Osteocyte (in vitro differentiated cells): ENCODE measurements at places on chromosomes 3 and 15. TPM values are rescaled to one million over a fixed set of nuclear protein-coding genes. Genes with fewer than 3 reads are reported as not detected.

DNA sequence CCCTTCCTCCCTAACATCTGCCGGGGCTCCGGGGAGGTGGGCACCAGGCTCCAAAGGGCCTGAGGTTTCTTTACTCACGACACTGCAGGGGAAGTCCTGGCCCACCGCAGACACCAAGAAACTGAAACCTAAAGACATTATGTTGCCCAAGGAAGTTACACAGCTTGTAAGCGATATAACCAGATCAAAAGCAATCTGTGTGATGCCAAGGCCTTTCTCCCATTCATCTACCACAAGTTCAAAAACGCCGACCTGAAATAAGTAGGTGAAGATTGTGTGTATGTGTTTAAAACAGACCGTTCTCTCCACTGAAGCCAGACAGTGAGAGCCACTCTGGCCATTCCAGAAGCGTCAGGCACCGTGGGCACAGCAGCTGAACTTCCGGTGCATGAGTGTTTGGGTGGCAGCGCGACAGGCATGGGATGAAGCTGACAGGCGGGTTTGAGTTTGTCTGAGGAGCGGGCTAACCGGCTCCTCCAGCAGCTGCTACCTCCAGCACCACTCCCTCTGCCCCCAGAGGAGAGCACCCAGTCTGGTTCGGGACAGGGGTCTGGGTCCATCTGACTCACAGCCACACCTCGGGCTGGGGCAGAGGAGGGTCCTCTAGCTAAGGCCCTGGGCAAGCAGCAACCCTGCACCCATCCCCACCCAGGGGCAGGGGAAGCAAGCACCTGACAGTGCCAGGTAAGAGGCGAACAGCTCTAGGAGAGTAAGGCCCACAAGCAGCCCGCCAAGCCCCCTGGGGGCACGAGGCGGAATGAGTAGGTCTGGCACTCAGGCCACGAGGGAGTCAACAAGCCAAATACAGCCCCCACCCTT lies 1.3 kb downstream of the TNK2 start:
- no peak overlapping the region for H3K27ac ChIP-seq
- H3K27me3 ChIP-seq = no peaks in the 10 kb centered on the region
- H3K36me3 ChIP-seq = no peaks in the 10 kb centered on the region
- H3K4me3 ChIP-seq = peak overlapping the region; percentile 35
- no peak for DNase-seq

DNA sequence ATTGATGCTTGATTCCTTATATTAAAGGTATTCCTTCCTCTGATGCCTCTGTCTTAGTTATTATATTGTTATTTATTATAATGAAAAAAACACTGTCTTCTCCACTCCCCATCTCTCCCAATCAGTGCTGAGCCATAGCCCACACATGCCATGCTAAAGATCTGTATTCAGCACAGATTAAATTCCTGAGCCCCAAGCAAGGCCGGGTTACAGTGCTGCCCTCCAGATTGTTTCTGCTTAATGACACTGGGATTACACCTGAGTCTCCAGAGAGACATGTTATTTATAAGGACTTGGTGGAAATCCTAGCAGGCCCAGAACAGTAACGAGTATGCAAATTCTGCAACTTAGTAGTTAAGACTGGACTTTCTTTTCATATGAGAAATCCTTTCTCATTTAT lies 305.9 kb upstream of the UMPS start:
- H3K4me1 ChIP-seq = peaks cover 12% of the 10 kb centered on the region
- no peak for DNase-seq
- no peak overlapping the region for H3K4me3 ChIP-seq
- H3K27ac ChIP-seq = no peak overlapping the region
- H3K27me3 ChIP-seq = no peaks in the 10 kb centered on the region

DNA sequence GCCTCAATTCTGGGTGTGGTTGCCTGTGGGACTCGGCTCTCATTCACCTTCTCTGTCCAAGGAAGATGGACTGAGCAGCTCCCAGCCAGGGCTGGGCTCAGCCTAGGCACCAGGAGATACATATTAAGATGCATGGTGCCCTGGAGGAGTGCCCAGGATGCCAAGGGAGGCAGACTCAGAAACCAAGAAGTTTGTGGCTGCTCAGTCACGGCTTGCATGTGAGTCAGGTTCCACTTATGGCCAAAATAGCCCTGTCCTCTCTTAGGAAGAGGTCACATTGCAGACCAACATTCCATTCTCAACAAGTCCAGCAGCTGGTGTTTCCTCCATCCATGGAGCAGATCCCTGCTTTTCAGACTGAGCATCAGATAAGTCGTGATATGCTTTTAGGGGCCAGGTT lies 21.8 kb downstream of the CDCP1 start:
- H3K4me1 ChIP-seq = peaks cover 24% of the 10 kb centered on the region
- H3K27ac ChIP-seq = peak overlapping the region; percentile 35
- no peaks in the 10 kb centered on the region for H3K36me3 ChIP-seq
- H3K27me3 ChIP-seq = no peaks in the 10 kb centered on the region
- no peak overlapping the region for H3K4me3 ChIP-seq

DNA sequence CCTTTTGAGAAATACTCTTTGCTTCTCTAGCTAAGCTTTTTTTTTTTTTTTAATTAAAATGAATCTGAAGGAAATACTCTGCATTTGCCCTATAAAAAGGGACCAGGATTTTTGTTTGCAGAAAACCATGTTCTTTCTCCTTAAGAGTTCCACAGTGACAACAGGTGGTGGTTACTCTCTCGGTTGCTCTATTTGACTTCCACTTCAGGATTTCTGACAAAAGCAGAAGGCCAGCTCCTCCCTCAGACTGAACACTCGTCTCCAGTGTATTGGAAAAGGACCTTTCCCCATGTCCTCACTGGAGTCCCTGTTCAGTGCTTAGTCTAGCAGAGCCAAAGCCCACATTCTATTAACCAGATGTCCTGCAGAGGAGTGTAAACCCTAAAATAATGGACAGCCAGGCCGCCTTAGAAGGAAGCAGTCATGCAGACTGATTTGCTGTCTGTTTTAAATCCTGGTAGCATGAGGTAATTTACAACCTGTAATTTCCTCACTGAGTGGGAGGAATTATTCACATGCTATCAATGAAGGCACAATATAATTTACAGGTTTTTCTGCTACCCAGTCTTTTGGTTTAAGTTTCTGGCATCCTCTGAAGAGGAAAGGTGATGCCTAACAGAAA lies 599.3 kb downstream of the PYDC2 start:
- H3K27ac ChIP-seq = no peak overlapping the region
- H3K27me3 ChIP-seq = no peaks in the 10 kb centered on the region
- no peak for DNase-seq
- no peak overlapping the region for H3K4me3 ChIP-seq

DNA sequence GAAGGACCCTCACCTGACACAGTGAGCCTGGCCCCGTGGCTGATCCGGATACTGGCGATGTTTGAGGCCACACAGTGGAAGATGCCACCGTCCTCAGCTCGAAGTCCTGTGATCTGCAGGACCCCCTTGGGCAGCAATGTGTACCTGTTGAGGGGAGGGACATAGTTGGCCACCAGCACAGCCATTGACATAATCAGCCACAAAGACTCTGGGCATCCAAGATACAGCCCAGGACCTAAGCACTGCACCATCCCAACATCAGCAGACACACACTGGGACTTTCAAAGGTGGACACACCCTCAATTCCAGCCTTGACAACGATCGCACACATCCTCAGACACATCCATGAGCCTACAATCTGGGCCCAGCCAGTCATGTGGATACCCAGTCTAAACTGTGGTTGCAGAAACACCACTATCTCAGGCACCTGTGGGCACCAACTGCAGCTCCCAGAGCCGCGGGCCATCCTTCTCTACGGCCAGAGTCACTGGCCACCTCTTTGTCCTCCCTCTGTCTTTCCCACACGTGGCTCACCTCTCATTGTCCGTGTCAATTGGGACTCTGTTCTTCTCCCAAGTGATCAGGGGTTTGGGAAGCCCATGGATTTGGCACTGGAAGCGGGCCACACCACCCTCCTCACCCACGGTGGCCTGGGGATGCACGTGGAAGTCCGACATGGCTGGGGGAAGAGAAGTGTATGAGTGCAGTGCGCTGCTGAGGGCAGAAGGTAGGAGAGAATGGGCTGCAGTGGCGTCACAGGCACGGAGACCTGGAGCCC lies 31.0 kb downstream of the RNU5B-1 start:
- H3K4me1 ChIP-seq = peaks cover 8% of the 10 kb centered on the region
- no peak for DNase-seq
- no peaks in the 10 kb centered on the region for H3K36me3 ChIP-seq

DNA sequence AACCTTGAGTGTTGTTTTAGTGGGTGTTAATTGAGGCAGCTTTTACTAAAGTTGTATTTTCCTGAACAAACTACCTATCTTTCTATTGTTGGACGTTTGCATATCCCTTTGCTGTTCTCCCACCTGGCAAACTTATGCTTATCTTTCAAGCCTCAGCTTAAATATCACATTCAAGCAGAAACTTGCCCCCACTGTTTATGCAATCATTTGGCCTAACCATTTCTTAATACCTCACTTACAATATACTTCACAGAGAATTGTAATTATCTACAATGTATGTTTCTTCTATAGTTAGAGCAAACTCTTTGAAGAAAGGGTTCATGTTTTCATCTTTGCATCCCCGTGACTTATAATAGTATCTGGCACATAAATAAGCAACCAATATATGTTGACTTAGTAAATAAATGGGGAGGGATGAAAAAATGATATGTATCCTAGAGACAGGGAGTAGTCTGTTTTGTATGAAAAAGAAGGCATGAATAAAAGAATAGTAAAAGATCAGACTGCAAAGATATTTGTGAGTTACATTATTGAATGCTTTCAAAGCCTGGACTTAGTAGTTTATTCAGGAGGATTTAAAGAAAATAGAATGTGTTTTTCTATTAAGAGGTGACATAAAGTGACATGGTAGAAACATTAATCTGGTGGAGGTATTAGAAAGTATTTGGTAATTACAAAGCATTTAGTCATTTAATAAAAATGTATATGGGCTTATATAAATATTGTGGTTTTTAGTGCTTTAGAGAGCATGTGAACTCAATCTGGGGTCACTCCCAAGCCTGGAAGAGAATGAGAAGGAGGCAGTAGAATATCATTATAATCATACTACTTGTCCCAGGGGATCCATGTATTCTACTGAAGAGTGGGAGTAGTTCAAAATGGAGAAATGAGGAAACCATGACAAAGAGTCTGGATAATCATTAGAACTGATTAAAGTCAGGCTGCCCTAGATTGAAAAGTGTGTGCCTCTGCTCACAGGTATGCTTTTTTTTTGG lies 60.0 kb upstream of the DCBLD2 start:
- H3K27ac ChIP-seq = no peak overlapping the region
- peaks cover 20% of the 10 kb centered on the region for H3K4me1 ChIP-seq

- H3K36me3 ChIP-seq = peaks cover 28% of the 10 kb centered on the region
- no peak overlapping the region for H3K4me3 ChIP-seq
- DNase-seq = no peak
- H3K4me1 ChIP-seq = peaks cover 72% of the 10 kb centered on the region
Measured at GRCh38 chr3:30664459-30664858, 58.1 kb downstream of the TGFBR2 start.

DNA sequence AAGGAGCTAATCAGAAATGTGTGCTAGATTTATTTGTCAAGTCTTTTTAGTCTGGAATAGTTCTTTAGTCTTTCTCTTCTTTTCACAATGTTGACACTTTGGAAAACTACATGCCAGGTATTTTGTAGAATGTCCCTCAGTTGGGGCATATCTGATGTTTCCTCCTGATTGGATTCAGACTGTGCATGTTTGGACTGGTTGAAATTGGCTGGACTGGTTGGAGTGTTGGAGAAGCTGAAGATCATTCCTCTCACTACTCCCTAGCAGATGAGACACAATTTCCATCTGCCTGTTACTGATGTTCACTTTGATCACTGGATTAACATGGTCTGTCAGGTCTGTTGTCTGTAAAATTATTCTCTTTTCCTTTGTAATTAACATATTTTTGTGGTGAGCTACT lies 3.7 kb downstream of the NME9 start:
- H3K4me3 ChIP-seq = no peak overlapping the region
- H3K27me3 ChIP-seq = peaks cover 19% of the 10 kb centered on the region
- H3K4me1 ChIP-seq = peaks cover 11% of the 10 kb centered on the region

- H3K4me3 ChIP-seq = no peak overlapping the region
- peaks cover 12% of the 10 kb centered on the region for H3K4me1 ChIP-seq
- no peak overlapping the region for H3K27ac ChIP-seq
Measured at GRCh38 chr3:35932995-35933394, 293.7 kb downstream of the ARPP21 start.

DNA sequence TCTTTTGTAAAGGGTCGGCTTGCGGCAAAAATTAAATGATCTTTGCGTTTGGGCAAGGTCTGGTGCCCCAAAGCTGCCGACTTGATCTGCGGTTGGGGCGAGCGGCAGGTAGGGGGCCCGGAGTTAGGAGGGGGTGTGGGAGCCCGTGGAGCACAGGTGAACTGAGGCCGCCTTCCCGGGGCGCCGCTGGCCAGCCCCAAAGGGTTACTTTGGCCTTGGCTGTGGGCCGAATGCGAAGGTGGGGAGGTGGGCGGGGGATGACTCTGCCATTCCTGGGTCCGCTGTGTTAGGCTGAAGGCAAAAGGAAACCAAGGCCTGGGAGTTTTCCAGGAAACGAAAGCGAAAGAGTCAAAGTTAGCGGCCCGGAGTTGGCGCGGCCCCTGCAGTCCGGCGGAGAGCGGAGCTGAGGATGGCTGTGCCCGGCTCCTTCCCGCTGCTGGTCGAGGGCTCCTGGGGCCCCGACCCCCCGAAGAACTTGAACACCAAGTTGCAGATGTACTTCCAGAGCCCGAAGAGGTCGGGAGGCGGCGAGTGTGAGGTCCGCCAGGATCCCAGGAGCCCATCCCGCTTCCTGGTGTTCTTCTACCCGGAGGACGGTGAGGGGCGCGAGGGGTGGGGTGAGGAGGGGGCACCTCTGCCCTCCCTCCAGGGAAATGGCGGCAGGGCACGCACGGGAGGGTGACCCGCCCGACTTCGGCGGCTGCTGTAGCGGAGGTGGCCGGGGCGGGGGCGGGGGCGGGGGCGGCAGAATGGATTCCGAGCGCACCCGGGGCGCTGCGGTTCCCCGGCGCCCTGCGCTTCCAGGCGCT lies at the start of gene PARP14:
Gene PARP14 (plus strand): TSS at position 365 of the 809 bp plus-strand sequence. CDS start 45 bp downstream, at position 410.
- H3K4me3 ChIP-seq = peak within 1 kb of the TSS; percentile 93
- H3K27me3 ChIP-seq = no peaks in the 10 kb centered on the region
- peak; percentile 90 for DNase-seq
- peaks cover 52% of the 10 kb centered on the region for H3K4me1 ChIP-seq

DNA sequence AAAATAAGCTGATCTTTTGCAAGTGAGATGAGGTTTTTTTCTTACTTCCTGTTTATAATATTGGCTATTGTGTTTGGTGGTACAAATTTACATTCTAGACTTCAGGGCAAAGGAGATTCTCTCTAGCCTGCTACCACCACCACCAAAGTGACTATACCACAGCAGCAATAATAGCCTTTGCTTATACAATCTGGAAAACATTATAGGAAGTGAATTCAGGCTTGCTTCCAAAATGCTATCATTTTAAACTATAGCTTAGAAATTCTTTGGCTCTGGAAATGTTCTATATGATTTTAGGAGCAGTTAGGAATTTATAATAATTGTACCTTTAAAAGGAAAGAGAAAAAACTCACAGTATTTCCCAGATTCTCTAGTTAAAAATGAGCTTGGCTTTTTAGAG lies 94.4 kb downstream of the TFG start:
- H3K27ac ChIP-seq = peak overlapping the region; percentile 45
- H3K36me3 ChIP-seq = peaks cover 10% of the 10 kb centered on the region
- H3K4me3 ChIP-seq = no peak overlapping the region
- DNase-seq = no peak

- no peaks in the 10 kb centered on the region for H3K4me1 ChIP-seq
- H3K4me3 ChIP-seq = no peak overlapping the region
- no peaks in the 10 kb centered on the region for H3K36me3 ChIP-seq
- DNase-seq = no peak
- no peaks in the 10 kb centered on the region for H3K27me3 ChIP-seq
Measured at GRCh38 chr3:135020181-135020580, 225.1 kb downstream of the EPHB1 start.

The CDHR4 gene
- total RNA-seq = not detected in 2 replicates

The TSC22D2 gene
- total RNA-seq = 51.3 and 51.5 TPM in 2 replicates

The FOXB1 gene
- total RNA-seq = not detected in 2 replicates

The CCR2 gene
- total RNA-seq = not detected in 2 replicates

The GXYLT2 gene
- total RNA-seq = 6.5 and 7.8 TPM in 2 replicates

The DUSP7 gene
- 19.4 and 21.2 TPM in 2 replicates for total RNA-seq

The GUCA1C gene
- not detected in 2 replicates for total RNA-seq

The FHIT gene
- total RNA-seq = 1.6 and 2.3 TPM in 2 replicates
